ENCODE measurements at places on chromosomes 7 and 10.
A peak's percentile ranks its signal among the peaks of the same experiment; 100 is the strongest.

DNA sequence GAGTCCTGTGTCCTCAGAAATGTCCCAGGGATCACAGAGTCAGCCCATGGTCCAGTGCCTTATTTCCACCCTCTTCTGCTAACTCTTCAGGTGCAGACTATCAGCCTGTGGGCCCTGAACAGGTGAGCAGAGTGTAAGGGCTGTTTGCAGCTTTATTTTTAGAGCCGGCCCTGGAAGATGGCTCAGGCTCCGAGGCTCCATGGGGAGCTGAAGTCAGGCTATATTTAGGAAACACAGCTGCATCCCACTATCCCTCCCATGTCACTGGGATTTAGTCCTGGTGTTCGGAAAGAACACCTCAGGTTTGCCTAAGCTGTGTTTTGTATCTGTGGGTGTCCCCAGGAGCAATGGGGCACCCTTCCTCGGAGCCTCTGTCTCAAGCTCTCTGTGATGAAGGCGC is 126.9 kb downstream of the RPS24 start:
- no peak for DNase-seq

- DNase-seq = no peak
Measured at GRCh38 chr10:50607356-50607925, 16.3 kb downstream of the SGMS1 start.

GRCh38 chr10:13924040-13924725 is 337.4 kb downstream of the PRPF18 start:
- DNase-seq = no peak

- DNase-seq = peak; percentile 14
Measured at GRCh38 chr7:129502708-129503685, 666 bp downstream of the SMKR1 start.

DNA sequence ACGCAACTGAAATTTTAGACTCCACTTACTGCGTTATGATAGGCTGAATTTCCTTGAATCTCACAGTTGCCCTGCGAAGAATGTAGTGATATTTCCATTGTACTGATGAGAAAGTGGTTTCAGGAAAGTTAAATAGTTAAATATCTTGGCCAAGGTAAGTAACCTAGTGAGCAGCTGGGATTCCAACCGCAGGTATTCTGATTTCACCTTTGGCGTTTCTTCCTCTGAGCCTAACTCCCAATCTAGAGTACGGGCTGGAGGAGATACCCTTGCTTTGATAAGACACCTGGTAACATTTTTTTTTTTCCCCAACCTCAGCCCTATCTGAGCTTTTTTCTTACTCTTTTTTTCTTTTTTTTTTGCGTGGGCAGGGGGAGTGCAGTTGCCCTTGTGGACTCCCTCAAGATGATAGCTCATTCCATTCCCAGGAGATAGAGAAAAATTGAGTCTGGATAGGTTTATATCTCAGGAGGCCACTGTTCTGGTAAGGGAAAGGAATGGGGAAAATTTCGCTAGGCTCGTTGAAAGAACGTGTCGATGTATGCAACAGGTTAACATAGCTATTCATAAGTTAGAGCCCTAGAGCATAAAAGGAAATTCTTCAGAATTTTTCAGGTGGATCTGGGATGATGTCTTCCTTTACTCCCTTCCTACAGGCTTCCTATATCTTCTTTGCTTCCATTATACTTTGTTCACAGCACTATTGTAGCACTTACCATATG is 3.1 kb upstream of the TAS2R38 start:
- DNase-seq = no peak

GRCh38 chr10:13955409-13956068 is 368.8 kb downstream of the PRPF18 start:
- no peak for DNase-seq

DNA sequence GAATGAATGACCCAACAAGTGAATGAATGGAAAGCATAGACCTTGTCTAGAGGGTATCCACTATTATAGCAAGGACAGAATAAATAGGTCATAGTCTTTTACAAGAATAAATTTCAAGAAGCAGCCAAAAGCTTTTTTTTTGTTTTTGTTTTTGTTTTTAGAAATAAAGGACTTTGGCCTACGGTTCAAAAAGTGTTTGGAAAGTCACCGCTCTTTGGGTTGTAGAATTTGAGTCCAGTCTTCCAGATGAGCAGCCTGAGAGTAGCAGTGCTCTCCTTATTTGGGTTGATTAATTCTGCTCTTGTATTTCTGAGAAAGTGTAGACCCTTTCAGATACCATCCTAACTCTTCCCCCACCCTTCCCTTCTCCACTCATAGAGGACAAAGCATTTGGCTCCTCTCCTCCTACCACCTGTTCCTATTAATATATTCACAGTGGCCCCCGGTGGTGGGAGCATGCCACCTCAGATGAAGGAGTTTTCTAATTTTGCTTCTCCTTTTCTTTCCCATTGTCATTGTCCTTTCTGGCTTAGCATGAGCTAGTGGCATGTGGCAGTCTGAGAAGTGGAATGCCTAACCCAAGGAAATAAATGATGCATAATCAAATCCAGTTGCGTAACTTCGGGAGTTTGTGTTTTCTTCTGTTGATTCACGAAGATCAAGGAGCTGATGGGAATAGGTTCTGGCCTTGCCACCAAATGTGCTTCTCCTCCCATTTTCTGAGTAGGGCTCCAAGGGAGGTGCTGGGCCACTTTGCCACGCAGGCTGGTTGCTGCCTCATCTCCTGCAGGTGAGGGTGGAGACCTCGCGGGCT is 114.7 kb downstream of the CHN2 start:
- DNase-seq = no peak

DNA sequence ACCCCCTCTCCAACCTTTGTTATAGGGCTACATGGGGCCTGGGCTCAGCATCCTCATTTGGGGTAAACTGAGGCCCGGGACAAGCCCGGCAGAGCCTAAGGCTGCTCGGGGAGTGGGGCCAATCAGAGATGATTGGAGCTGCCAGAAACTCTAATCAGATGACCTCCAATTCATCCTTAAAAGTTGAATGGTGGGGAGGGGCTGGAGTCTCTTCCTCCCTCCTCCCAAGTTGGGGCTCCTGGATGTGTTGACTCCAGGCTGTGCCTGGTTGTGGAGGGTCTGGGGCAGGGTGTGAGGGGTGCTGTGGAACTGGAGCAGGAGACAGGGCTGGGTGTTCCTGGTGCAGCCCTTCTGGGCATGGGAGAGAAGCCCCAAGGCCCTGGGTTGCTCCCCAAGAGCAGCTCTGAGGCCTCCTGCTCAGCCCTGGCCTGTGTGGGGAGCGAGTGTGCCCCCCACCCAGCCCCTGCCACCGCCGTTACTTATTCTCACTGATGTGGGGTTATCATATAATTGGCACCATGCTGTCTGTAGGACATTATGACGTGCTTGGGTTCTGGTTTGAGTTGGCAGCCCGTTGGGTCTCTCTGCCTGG is 2.2 kb downstream of the BHLHA15 start:
- no peak for DNase-seq

GRCh38 chr10:97210543-97210960 is 24.8 kb upstream of the SLIT1 start:
- peak; percentile 66 for DNase-seq

- no peak for DNase-seq
Measured at GRCh38 chr7:132307465-132307864, 268.8 kb downstream of the PLXNA4 start.

- peak; percentile 76 for DNase-seq
Measured at GRCh38 chr10:87862679-87863052, 667 bp downstream of the KLLN start.

DNA sequence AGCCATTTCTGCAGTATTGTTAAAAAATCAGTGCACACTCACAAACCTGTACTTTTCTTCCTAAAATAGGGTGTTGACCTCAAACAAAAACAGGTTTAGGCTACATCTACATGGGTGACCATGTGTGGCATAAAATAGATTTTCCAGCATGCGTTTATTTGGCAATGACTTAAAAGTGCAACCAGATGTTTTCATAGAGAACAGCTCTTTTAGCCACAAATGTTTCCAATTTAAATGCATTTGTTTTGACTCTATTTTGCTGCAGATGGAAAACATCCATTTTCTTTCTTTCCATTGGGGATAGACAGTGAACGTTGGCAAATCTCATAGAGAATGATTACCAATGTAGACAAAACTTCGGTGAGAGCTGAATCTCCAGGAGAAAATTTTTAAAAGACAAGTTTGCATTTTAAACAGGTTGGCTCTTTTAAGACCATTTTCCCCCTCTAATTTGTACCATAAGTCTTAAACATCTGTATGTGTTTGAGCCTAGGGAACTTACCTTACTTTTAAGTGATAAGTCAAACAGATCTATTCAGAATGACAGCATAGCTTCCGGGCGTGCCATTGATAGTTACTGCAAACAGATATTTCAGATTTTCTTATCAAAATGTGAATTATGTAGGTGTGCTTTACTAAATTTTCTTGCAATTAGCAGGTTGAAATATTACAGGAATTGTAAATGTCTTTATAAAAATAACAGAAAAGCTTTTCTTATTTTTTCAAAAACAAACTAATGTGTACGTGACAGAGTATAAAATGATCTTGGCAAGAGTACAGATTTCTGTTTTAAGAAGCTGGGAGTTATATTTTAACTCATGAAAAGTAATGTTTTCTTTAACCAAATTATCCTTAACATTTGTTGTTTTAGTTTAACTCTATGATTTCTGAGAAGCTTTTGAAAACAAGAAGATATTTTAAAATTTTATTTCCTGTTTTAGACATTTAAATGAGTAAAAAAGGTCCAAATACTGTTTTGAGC is 144.9 kb downstream of the HGF start:
- DNase-seq = no peak

GRCh38 chr7:100079024-100079560 is 2.4 kb downstream of the ZNF3 start:
- no peak for DNase-seq

GRCh38 chr10:78321000-78321399 is 287.3 kb downstream of the RPS24 start:
- no peak for DNase-seq

DNA sequence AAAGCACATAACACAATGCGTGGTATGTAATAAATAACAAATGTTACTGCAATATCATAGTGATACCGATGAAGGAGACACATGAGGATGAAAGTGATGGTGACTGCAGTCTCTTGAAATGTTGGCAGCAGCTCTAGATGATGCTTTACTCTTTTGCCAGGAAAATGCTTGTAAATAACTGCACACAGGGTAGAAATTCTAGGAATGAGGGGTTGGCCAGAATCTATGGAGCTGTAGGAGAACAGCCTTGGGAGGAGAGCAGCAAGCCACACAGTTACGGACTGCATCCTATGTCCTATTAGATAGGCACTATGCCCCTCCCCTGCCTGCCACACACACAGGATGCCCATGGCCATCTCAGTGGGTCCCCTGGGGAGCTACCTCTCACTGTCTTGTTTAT is 97.6 kb upstream of the GSDME start:
- no peak for DNase-seq

- DNase-seq = no peak
Measured at GRCh38 chr7:18210377-18210776, 182.7 kb upstream of the PRPS1L1 start.

DNA sequence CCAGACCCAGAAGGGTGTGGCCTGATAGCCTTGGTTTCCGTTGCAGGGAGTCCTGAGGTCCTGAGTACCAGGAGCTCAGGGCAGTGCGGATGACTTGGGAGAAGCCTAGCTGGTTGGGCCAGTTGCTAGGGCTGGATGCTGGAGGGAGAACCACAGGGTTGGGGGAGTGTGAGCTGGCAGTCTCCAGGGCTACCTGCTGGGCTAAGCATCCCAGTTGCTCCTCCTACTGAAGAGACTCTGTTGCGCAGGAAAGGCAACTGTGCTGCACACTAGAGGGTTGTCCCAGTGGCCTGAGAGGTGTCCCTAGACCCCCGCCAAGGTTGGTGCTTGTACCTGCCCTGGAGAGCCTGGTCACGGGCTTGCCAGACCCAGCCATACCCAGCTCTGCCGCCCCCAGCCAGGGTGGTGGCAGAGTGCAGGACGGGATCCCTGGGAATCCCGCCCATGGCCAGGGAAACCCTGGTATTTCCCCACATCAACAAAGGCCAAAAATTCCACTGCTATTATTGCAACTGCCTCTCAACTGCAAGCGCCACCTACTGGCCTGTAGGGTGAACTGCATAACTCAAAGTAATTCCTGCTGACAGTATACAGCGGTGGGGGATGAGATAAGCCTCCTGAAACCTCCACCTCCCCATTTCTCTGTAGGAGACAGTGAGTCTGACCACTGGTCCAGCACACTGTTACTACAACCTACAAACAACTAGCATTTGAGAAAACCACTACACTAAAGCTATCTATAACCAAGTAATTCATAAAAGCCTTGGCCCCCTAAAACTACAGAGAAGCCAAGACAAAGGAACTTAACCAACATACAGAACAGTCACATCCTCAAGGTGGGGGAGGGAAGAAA is 67.6 kb upstream of the DDC start:
- peak; percentile 68 for DNase-seq

DNA sequence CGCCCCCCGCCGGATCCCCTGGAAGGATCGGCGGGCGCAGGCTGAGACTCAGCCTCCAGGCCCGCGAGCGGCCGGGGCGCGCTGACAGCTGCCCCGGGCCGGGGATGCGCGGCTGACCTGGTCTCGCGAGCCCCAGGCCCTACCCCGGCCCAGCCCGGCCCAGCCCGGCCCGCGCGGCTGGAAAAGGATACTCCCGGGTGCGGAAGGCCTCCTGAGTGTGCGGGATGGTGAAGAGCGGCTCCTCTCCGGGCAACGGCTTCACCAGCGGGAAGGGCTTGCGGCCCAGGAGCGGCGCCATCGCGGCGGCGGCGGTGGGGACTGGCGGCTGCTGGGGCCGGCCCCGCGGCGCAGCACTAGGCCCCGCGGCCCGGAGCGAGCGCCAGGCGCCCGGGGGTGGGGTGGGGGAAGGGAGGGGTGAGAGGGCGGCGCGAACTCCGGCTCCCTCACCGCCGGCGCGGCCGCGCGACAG is 423 bp downstream of the BAZ1B start:
- DNase-seq = no peak

DNA sequence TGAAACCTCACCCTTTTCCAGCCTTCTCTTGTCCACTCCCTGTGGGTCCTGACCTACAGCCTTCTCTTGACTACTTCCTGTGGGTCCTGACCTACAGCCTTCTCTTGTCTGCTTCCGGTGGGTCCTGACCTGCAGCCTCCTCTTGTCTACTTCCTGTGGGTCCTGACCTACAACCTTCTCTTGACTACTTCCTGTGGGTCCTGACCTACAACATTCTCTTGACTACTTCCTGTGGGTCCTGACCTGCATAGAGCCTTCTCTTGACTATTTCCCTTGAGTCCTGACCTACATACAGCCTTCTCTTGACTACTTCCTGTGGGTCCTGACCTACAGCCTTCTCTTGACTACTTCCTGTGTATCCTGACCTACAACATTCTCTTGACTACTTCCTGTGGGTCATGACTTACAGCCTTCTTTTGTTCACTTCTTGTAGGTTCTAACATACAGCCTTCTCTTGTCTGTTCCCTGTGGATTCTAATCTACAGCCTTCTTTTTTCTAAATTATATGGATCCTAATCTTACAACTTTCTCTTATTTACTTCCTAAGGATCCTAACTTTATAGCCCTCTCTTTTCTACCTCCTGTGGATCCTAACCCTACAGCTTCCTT is 36.5 kb downstream of the C10orf71 start:
- DNase-seq = peak; percentile 14

GRCh38 chr10:57605948-57606485 is 661.7 kb downstream of the IPMK start:
- no peak for DNase-seq

DNA sequence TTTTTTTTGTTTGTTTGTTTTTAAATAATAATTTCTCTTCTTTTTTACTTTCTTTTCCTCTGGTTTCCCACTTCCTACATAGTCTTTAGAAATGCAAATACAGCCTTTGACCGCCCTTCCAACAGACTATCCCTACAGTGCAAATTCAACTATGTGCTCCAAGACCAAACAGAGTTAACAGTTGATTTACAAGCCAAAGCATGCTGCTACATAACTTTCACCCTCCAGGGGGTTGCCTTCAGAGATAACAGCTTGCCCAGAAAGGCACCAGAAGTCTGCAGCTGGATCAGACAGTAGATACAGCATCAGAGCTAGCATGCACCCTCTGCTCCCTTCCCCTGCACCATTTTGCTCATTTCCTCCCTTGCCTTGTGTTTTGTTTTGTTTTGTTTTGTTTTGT is 539.0 kb downstream of the ZWINT start:
- no peak for DNase-seq

Data from CD4-positive, alpha-beta T cell treated with Interleukin-12 subunit alpha and Interleukin-12 subunit beta, for 1 hour (primary cell).